Calu3 (cell line): ENCODE measurements at places on chromosomes 11 and 22.
A peak's percentile ranks its signal among the peaks of the same experiment; 100 is the strongest.

DNA sequence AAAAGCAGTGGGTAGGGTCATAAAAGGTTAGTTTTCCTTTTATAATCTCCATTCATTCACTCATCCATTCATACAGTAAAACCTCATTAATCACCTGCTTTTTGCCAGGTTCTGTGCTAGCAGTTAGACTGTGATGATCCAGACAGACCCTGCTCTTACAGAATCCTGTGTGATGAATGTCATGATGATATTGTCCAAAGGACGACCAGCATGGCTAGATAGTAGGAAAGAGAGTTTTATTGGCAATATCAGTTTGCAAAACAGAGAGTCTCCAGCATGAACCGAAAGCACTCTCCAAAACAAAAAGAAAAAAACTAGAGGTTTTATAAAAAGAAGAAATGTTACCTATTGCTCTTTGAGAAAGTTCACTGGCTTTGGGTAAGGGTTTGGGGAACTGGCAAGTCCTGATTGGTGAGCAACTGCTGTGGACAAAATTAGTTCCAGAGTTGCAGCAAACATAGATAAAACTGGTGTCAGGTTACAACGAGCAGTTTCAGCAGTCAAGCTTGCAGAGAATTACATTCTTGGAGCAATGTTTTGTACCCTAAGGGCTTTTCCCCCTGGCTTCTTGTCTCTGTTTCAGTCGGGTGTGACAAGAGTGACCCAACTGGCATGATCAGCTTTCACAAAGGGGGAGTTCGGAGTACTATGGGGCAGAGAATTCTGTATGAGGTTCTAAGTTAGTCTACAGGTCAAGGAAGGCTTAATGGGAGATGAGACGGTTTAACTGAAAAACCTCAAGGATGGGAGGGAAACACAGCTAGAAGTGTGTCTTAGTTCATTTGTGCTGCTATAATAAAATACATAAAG, 58.3 kb downstream of the HSD17B12 start:
- peak; percentile 49 for DNase-seq

- DNase-seq: no peak
Measured at GRCh38 chr11:100684101-100685065, 2.7 kb upstream of the ARHGAP42 start.

DNA sequence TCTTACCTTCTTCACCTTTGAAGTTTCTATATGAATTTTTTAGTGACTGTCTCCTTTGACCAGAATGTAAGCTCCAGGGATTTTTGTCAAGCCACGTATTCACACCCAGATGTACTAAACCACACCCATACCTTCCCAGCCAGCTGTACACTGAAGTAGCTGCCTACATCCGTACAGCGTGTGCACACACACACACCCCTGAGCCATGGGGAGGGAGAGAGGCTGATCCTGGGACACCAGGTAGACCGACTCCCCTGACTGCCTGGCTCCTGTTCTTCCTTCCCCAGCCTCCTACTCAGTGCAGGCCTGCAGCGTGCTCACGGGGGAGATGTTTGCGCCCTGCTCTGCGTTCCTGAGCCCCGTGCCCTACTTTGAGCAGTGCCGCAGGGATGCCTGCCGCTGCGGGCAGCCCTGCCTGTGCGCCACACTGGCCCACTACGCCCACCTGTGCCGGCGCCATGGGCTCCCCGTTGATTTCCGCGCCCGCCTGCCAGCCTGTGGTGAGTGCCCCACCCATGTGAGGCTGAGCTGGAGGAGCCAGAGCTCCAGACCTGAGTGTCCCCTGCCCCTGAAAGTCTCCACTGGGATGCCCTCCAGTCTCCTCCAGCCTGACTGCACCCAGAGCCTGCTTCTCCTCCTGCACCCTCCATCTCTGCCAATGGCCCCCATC, 25.9 kb downstream of the OTOG start:
- no peak for DNase-seq

- no peak for DNase-seq
Measured at GRCh38 chr11:14927146-14927545, 35.1 kb upstream of the CYP2R1 start.

- no peak for DNase-seq
Measured at GRCh38 chr11:118673361-118674081, 5.9 kb downstream of the TREH start.

- DNase-seq: no peak
Measured at GRCh38 chr11:68298659-68299516, 13.5 kb upstream of the LRP5 start.

GRCh38 chr11:71236836-71237475, 15.4 kb downstream of the SHANK2 start:
- DNase-seq: no peak

DNA sequence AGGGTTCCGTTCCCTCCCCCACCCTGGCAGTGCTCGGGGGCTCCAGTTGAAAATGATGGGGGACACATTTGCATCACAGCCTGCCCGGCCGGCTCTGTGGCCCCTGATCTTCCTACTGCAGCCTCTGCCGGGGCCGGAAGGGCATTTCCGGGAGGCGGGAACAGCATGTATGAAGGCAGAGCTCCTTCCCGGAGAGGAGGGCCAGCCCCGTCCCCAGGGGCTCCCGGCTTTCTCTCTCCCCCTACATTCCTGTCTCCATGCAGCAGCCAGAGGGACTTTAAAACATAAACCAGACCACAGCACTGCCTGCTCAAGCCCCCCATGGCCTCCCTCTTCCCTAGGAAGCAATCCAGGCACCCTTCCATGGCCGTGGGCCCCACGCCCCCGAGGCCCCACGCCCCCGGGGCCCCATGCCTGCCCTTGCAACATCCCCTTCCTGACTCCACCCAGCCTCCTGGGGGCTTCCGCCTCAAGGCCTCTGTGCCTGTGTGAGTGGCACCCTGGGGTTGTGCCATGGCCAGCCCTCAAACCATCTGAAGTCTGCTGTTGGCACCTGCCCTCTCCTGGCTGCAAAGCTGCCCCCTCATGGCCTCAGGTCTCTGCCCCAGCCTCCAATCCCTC, 73.1 kb downstream of the CDKN1C start:
- no peak for DNase-seq
